ENCODE measurements at places on chromosomes 2 and 18.
A peak's percentile ranks its signal among the peaks of the same experiment; 100 is the strongest.

GRCh38 chr2:26666671-26667070, 25.5 kb upstream of the CIB4 start:
- no peak for DNase-seq

DNA sequence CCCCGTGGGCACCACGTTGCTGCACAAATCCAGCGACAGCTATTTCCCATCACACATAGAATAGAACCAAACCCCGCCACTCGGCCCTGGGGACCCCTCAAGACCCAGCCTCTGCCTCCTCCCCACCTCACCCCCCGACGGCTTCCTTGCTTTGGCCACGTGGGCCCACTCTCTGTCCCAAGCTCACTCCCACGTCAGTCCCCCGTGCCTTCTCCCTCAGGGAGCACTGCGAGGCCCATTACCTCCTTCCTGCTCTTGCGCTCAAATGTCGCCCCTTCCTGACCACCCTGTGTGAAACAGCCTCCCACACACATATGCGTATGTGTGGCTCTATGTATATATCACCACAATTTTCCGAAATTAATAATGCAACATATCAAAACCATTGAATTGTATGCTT, 239.7 kb downstream of the SH3BP4 start:
- DNase-seq: no peak

DNA sequence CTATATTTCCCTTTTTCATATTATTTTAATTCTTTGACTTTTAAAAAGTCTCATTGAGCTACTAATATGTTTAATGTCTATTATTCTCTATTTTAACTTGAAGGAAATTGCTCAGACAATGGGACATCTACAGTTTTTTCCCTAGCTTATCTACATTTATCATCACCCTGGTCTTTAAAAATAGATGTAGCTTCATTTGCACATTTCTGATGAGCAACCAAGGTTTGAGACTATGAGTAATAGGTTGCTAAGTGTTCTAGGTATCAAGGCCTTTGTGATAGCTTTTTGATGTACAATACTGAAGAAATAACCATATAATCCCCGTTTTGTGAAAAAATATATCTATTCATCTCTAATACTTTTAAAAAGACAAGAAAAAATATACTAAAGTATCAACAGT, 47.0 kb downstream of the STAT4 start:
- no peak for DNase-seq

GRCh38 chr2:38200598-38200997, 124.6 kb upstream of the CYP1B1 start:
- DNase-seq: no peak

GRCh38 chr18:10558243-10558966, 32.6 kb downstream of the NAPG start:
- DNase-seq: no peak

DNA sequence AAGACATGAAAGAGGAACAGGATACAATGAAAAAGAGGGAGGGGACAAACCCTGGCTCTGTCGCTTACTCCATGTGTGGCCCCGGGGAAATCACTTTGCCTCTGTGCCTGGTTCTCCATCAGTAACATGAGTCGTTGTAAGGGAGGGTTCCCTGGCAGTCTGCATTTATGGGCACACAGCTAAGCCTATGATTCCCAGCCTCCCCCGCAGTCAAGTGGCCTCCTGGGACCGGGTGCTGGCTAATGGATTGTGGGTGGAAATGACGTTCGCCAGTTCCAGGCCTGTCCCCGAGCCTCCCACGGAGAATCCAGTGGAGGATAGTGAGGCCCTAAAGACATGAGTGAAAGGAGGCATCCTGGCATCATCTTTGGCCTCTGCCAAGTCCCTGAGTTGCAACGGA, 42.7 kb downstream of the SFXN5 start:
- no peak for DNase-seq

DNA sequence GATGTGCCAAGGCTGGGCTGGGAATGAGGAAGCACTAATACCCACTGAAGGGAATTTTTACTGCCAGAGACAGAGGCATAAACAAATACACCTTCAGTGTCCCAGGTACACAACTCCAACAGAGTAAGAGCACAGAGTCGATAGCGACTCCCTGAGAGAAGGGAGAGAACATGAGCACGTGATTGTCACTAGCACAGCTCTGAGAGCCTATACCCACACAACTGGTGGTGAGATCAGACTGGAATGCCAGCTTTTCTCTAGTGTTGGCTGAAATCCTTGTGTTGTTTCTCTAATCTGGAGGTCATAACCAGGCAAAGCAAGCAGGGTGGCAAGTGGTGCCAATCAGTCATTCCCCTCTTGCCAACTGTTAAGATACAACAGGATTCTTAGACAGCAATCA, 377.2 kb downstream of the CNTNAP5 start:
- no peak for DNase-seq

GRCh38 chr18:21327101-21327500, 85.1 kb downstream of the GREB1L start:
- no peak for DNase-seq

- peak; percentile 43 for DNase-seq
Measured at GRCh38 chr2:174902506-174903263, 102.5 kb downstream of the CHN1 start.

DNA sequence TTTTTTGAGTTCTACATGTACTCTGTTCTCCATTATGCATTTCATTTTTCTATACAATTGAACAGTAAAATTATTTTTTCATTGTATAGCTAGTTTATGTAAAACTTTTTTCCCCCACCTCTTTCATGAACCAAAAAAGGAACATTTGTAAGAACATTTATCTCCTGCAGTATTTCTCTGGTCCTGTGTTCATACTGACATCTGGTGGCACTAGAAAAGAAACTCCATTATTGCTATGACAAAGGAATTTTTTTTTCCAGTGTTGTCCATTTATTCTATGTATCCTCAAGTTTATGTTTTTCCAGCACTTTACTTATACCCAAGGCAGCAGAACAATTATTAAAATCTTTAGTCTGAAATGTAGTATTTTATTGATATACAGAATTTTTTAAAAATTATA, 27.4 kb upstream of the CHAC2 start:
- DNase-seq: no peak

DNA sequence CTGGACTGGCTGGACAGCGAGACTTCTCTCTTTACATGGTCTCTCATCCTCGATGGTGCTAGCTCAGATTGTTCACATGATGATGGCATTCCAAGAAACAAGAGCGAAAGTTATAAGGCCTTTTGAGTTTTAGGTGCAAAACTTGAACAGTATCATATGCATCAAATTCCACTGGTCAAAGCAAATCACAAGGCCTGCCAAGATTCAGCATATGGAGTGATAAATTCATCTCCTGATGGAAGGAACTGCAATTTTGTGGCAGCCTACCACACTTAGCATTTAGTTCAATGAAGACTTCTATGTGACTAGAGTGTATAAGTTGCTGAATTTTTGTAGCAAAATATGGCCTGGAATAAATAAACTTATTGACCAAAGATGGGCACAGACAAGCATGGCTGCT, 194.0 kb upstream of the EPC2 start:
- no peak for DNase-seq

DNA sequence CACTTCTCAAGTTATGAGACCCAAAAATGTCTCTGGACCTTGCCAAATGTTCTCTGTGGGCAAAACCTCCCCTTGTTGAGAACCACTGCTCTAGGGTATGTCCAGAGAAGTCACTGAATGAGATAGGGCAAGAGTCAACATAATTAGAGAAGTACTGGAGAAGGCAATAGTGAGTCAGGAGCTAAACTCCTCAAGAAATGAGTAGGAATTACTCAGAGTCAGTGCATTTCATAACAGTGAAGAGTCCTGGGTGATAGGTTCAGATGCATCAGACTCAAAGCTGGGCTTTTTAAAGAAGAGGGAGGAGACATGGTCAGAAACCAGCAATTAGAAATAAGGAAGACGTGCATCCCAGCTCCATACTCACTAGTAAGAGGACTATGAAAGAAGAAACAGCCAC, 38.6 kb upstream of the IHH start:
- DNase-seq: no peak
